ENCODE measurements at places on chromosomes 7 and 10. TPM values are rescaled to one million over a fixed set of nuclear protein-coding genes. Genes with fewer than 3 reads are reported as not detected.

Gene CARD11
- 3.5 TPM for total RNA-seq

Gene PDSS1
- total RNA-seq = 6.5 TPM

Gene SLC29A4
- total RNA-seq = 2.1 TPM

Gene C10orf143
- 1.6 TPM for total RNA-seq

Gene GDF10
- not detected for total RNA-seq

Gene RNF133
- 0.98 TPM for total RNA-seq

Gene SPDYE8
- total RNA-seq = not detected

Gene PTPRN2
- total RNA-seq = 1.4 TPM

Gene CAMK1D
- 1.1 TPM for total RNA-seq

Gene TBL2
- total RNA-seq = 52.3 TPM

Gene GDF2
- total RNA-seq = not detected

Gene OPALIN
- not detected for total RNA-seq

Gene ZNF425
- 2.3 TPM for total RNA-seq

Gene STEAP1B
- 37.2 TPM for total RNA-seq

Gene CCL26
- not detected for total RNA-seq

Gene REEP3
- 73.4 TPM for total RNA-seq

Gene TMEM225B
- not detected for total RNA-seq

Gene GOLGA7B
- not detected for total RNA-seq

Gene DNTT
- not detected for total RNA-seq

Gene NKX1-2
- total RNA-seq = not detected

Gene RPEL1
- total RNA-seq = 0.33 TPM

Gene SLC18A3
- not detected for total RNA-seq

Gene RNLS
- total RNA-seq = 2.6 TPM

Gene MCMBP
- 55.9 TPM for total RNA-seq

Gene PLAC9
- total RNA-seq = 2.3 TPM

Gene MRLN
- not detected for total RNA-seq

Gene NPFFR1
- not detected for total RNA-seq

Gene FOXL3
- total RNA-seq = not detected

Gene TAS2R5
- total RNA-seq = 1.5 TPM

Gene SPDYE9
- not detected for total RNA-seq

Gene TMEM213
- not detected for total RNA-seq

Gene CADPS2
- 44.3 TPM for total RNA-seq

Gene SFR1
- total RNA-seq = 12.2 TPM

Gene TMEM130
- total RNA-seq = not detected

Gene PLXNA4
- 33.2 TPM for total RNA-seq

Gene PNLIPRP2
- not detected for total RNA-seq

Gene MSS51
- total RNA-seq = 1.6 TPM

Gene NEUROD6
- not detected for total RNA-seq

Gene GRID1
- total RNA-seq = not detected

Gene LSM5
- 27.3 TPM for total RNA-seq

Gene KRIT1
- total RNA-seq = 41.2 TPM

Gene TSPAN12
- 25.8 TPM for total RNA-seq
